ENCODE measurements at places on chromosomes 5 and 9.
A peak's percentile ranks its signal among the peaks of the same experiment; 100 is the strongest.

DNA sequence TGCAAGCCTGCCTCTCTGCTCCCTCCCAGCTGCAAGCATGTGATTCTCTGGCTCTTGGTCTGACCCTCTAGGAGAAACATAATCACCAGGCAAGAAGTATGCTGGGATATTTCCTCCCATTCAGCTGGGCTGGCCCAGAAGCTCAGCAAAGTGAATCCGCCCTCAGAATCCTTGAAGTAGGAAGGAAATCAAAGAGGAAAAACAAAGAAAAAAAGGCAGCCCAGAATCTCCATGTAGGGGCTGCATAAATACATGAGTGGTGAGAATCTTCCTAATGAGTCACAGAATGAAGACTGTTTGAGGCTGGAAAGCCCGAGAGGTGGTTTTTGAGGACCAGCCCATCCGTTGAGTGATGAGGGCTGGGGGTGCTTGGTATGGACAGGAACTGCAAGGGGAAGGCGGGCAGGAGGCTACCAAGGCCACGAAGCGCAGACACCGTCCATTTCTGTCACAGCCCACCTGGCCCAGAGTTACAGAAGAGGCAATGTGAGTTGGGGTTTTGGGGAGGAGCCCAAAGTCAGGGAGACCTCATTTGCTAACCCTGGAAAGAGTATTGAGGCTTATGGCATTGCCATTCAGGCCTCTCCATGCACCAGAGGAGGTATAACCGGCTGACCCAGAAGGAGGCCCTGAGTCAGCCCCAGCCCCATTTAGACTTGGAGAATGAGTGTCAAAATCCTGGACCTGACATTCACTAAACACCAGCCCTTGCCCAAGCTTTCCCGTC is 33.4 kb upstream of the TGFBR1 start:
- no peak for DNase-seq

DNA sequence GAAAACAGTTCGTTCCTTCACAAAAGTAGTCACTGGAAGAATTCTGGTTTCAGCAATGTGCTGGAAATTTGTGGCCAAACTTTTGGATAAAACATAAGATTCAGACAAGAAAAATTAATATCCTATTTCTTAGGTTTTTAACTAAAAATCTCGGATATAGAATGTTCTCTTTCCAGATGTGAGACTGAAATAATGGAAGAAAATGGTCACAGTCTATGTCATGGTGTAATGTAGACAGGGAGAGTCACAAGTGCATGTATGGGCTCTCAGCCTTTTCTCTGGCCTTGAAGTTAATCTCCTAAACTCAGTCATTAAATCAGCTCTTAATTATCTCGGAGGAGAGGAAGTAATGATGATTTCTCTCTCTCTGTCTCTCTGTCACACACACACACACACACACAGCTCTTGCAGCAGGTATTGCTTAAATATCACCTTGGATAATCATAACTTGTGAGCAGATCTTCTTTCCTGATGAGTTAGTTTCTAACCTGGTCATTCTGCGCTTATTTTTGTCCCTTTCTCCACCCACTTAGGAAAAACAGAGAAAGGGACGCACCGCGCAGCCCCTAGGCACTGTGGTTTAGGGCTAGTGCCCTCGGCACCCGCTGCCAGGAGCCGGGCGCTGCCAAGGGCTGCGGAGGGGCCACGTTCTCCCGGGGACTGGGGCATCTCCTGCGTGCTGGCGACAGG is 672 bp upstream of the ITGA2 start:
- no peak for DNase-seq

GRCh38 chr5:7910738-7911428 is 41.9 kb downstream of the MTRR start:
- DNase-seq, result no peak

DNA sequence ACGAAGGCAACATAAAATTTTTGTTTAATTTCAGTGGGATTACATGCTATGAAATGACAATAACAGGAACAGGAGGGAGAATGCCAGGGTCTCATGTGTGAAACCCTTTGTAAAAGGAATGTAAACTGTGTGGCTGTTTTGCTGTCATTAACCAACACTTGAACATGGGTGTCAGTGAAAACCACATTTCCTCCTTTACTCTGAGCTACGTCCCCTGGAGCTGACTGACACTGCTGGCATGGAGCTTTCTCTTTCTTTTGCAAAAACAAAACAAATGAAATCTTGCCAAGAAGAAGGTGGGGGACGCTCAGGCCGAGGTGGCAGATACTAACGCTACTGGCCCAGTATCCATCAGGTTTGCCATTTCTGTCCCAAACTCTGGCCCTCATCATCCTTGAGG is 121.4 kb downstream of the DMRT2 start:
- no peak for DNase-seq

- no peak for DNase-seq
These were observed 428.6 kb downstream of the DMAC1 start for GRCh38 chr9:7370988-7371387.

- DNase-seq, result no peak
These were observed 6.1 kb downstream of the TBC1D13 start for GRCh38 chr9:128792978-128793686.

DNA sequence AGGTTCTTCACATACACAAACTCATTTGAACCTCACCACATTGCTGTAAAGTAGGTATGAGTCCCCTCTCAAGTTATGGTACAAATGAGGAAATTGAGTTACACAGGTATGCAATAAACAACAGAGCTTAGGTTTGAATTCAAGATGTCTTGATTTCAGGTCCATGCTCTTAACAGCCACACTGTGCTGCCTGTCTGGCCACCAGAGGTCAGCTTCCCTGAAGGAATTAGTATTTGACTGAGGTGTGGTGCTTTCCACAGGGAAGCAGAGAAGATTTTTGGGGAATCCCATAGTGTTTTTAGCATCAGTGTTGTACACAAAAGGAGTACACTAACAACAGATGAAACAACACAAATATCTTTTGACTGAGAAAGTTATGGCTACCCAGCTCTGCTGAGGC is 94.4 kb upstream of the ITGA1 start:
- DNase-seq, result no peak

- DNase-seq, result no peak
These were observed 16.5 kb downstream of the WNK2 start for GRCh38 chr9:93200449-93200742.

GRCh38 chr9:125487842-125488241 is 219.2 kb downstream of the MAPKAP1 start:
- DNase-seq, result no peak

DNA sequence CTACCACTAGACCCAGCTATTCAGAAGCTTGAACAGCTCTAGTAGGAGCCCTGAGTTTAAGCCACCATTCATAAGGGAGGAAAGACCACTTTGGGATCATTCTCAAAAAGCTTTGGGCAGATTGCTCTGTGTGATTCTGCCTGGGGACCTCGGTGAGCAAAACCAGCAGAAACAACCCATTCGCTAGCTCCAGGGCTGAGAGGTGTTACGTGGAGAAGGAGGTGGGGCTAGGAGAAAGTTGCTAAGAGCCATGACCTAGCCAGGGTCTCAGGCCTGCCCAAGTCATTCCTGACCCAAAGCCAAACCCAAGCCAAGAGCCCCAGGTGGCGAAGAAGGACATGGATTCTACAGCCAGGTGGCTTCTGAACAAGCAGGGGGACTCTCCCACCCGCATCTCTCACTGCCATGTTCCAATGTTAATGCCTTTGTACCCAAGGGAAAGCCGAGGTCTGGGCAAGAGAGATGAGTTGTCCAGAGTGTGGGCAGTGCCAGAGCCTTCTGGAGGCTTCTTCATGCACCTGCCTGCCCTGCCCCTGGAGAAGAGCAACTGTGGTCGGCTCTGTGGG is 4.0 kb upstream of the BARHL1 start:
- no peak for DNase-seq

GRCh38 chr9:38380230-38380871 is 12.2 kb upstream of the ALDH1B1 start:
- no peak for DNase-seq

DNA sequence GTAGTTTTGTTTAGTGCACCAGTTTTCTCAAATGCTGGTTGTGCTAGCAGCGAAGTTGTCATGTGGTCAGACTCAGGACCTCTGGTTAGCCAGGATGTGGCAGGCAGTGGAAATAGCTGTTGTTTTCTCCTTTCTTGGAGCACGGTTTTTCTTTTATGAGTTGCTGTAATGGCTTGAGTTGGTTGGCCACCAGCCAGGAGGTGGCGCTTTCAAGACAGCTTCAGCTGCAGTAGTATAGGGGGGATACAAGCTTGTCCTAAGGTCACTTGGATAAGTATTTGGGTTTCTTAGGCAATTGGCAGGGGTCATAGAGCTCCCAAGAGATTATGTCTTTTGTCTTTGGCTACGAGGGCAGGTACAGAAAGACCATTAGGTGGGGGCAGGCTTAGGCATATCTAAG is 274.2 kb upstream of the TARS1 start:
- no peak for DNase-seq

DNA sequence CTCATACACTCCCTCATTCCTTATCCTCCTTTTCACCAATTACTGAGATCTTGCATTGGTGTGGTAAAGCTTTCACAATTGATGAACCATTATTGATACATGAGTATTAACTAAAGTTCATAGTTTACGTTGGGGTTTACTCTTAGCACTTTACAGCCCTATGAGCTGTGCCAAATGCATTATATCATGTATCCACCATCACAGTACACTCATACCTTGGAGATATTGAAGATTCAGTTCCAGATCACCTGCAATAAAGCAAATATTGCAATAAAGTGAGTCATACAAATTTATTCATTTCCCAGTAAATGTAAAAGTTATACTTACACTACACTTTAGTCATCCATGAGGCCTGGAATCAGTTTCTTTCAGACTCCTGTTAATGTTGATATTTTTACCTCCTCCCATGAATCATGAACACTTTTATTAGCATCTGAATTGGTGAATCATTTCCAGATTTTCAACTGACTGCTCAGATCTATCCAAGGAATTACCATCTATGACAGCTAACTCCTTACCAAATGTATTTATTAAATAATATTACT is 546.6 kb upstream of the PTPRD start:
- DNase-seq, result no peak

DNA sequence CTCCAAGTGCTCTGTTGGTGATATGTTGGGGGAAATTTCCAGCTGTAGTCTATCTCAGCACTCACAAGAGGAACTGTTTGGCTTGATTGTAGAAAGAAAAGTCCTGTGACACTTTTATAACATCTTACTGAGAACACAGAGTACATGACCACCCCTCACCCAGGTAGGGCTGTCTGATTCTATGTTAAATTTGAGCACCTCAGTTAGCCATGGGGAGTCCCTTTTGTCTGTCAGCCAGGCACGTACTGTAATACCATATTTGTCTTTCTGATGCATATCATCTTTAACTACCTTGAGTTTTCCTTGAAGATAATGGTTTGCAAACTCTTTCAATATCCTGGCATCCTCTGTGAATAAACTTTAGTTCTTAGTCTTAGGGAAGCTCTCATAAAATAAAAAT is 164.5 kb downstream of the IZUMO3 start:
- no peak for DNase-seq

DNA sequence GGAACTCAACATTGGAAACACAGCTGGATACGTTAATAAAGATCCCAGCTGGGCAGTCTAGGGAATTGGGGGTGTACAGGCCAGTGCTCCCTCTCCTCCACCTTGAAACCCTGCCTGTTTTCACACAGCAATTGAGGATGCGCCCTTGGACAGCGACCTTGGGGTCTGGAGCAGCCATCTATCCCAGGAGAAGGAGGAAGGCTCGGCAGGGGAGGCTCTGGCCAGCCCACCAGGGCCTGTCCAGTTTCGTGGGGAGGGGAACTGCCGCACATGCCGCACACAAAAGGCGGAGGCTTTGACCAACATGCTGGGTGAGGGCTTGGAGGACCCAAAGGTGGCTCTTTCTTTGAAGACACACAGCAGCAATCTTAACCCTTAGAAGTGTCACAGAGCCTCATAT is 1.4 kb downstream of the COL23A1 start:
- no peak for DNase-seq

DNA sequence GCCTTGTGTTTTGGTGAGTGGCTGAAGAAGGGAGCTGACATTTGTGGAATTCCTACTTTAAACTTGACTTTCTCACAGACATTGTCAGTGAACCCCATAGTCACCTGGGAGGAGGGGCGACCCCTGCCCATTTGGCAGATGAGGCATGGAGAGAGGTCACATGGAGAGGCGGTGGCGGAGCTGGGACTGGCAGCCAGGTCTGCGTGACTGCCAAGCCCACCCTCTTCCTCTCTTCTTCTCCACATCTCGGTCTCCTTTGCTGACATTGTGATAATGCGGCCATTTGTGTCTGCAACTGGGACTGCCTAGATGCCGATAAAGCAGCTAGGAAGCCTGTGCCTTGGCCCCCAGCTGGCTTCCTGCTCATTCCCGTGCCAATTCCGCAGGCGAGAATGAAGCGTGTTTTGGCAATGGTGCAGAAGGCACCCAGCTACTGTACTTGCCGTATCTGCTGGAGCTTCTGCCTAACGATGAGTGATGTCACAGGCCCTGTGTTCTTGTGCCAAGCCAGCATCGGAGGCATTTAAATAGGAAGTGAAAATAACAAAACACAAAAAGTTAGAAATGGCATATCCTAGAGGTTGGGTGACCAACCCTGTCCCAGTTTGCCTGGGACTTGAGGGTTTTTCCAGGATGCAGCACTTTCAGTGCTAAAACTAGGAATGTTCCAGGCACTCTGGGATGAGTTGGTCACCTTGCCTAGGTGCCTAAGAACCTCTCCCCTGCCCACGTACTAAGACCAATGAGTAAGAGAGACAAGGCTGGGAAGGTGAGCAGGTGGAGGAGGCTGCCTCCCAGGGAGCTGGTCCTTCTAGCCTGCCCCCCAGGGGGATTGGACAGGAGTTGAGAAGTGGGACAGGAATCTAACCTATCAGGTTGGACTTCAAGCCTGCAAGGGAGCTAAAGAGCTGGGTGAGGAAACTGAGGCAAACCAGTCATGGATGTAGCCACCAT is 23.6 kb downstream of the OLFML2A start:
- DNase-seq, result peak; percentile 18

GRCh38 chr5:169165052-169165451 is 135.9 kb downstream of the SLIT3 start:
- DNase-seq, result no peak

GRCh38 chr5:99122976-99123375 is 194.2 kb upstream of the CHD1 start:
- DNase-seq, result no peak

DNA sequence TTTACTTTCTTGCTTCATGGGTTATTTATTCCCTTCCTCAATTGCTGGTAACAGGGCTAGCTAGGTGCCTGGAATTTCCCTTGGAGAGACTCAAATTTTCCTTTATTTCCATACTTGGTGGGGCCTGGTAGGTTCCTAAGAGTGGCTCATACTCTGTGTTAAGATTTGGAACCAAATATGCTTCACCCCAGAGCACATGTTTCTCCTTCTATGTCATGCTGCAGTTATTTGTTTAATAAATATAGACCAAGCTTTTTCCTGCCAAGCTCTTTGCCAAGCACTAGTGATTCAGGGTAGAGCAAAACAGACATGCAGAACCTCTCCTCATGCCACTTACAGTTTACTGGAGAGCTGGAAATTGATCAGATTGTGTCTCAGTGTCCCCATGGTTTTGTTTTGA is 290.3 kb upstream of the SGCD start:
- DNase-seq, result no peak

DNA sequence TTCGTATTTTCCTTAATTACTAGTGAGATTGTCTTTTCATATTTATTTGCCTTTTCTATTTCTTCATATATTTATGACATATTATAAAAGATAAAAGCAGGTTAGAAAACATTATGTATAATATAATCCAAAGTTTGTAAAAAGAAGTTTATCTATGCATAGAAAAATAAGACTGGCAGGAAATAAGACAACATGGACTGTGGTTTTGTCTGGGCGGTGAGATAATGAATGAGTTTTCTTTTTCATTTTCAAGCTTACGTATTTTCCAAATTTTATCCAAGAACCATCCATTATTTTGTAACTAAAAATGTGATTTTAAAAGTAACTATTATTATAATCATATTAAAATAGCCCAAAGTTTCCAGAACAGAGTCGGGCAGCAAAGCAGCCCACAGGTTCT is 109.8 kb upstream of the MVB12B start:
- DNase-seq, result no peak
